ENCODE measurements at places on chromosomes 6 and 20.

GRCh38 chr6:31661262-31662123 is 915 bp upstream of the C6orf47 start:
- no peak for DNase-seq

DNA sequence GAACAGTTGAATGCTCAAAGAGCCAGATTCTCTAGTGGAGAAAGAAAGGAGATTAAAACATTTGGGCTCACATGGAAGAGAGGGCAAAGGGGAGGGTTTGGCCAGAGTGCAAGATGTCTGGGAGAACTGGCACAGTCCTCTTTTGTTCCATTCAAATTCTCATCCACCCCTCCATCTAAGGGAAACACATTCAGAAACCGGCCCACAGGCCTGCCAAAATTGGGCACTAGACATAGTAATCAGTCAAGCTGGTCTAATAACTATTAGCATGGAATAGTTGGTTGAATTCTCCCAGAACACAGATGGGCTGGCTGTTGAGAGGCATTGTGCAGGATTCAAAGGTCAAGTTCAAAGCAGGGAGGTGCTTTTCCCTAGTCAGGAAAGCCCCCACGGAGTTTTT is 341.4 kb upstream of the IRAK1BP1 start:
- DNase-seq, result no peak

DNA sequence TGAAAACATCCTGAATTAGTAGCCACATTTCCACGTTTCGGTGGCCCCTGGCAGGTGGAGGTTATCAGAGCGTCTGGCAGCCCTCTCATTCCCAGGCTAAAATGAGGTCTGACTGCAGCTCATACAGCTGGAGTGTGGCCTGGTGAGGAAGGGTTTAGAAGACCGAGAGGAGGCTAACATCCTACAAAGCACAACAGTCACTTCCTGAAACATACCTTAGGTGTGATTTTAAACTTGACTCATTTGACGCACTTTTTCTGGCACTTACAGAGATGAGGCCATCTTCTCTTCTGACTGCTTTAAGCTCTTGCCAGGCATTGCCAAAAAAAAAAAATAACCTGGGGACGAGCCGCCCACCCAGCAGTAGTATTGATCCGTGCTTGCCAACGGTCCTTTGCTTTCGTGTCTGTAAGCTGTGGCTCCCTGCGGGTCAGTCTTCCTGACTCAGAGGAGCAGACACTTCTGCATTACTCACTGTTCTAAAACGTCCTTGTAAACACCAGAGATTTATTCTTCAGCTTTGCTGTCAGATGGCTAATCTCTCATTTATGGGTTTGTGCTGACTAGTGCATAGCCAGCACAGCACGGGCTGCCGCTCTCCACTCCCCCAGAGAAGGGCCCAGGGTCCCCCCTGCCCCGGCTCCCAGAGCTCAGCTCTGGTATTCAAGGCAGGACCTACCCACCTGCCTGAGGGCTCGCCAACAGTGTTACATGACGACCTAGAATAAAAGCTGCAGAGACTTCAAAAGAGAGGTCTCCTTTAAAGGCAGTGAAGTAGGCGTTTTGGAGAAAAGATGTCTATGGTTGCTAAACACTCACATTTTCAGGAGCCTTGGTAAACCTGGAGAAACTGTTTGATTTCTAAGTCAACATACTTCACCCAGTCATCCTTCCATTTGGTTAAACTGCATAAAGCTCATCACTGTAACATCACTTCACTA is 78.5 kb upstream of the FRMD1 start:
- DNase-seq, result no peak

DNA sequence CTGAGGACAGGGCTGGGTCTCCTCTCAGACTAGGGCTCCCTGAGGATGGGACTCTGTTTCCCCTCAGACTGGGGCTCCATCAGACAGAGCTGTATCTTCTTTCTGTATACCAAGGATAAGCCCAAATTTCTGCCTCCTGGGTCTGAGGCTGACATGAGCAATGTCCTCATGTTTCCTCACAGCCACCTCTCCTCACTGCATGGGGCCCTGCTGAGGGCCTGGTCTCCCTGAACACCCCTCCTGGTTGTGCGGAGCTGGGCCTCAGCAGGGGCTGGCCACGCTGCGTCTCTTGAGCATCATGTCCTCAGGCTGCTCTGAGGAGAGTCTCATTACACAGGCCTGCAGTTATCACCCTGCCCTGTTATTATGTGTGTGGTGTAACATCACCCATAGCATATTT is 144.6 kb downstream of the LRFN2 start:
- DNase-seq, result no peak

DNA sequence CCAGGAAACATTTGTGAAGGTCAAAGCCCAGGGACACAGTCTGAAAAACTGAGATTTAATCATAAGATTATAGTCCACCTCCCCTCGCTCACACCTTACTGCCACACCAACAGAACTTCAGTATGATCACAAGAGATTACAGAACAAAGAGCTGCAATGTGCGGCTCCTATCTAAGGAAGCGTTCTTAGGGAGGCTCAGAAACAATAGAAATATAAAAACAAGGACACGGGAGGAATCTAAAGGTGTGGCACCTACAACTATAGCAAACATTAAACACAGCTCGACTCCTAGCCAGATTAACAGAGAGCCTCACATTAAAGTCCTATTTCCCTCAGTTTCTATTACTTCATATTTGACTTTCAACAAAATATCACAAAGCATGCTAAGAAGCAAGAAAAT is 40.4 kb upstream of the THEMIS start:
- DNase-seq, result no peak

- no peak for DNase-seq
Observed at GRCh38 chr6:114418304-114418972, 75.6 kb upstream of the HS3ST5 start.

GRCh38 chr6:146017672-146018071 is 11.2 kb upstream of the GRM1 start:
- no peak for DNase-seq

Data from omental fat pad (tissue), 4 donors.